ENCODE measurements at places on chromosomes 12 and 14. TPM values are rescaled to one million over a fixed set of nuclear protein-coding genes. Genes with fewer than 3 reads are reported as not detected.

The SERPINA3 gene
- not detected for total RNA-seq

- no peak for DNase-seq
These were observed 9.9 kb downstream of the DYRK2 start for GRCh38 chr12:67658486-67658885.

GRCh38 chr12:96036765-96037455, 1.5 kb upstream of the LTA4H start:
- DNase-seq: no peak

DNA sequence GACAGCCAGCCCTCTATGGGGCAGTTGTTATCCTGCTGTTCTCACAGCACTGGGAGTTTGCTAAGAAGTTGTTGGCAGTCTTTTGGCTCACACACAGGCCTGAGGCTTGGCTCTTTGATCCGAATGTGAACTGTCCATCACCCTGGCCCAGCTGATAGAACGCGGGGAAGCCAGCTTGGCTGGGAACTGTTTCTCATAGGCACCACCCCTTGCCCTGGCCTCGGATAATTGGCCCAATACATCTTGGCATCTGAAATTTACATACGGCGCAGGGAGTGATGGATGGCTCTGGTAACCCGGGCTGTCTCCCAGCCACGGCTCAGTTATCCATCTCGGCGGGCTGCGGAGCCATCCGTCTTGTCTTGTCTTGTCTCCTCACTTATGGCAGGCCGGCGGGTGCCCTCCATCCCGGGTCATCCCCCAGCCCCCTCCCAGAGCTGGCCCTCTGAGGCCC, 164.1 kb downstream of the PHETA1 start:
- no peak for DNase-seq

- DNase-seq: no peak
These were observed 54.3 kb downstream of the LTBP2 start for GRCh38 chr14:74557691-74558090.

The HDAC7 gene
- 453 TPM for total RNA-seq

GRCh38 chr14:33551963-33552362, 398.9 kb downstream of the EGLN3 start:
- DNase-seq: no peak

The TGM1 gene
- total RNA-seq: 4.8 TPM

The GDF3 gene
- total RNA-seq: not detected

DNA sequence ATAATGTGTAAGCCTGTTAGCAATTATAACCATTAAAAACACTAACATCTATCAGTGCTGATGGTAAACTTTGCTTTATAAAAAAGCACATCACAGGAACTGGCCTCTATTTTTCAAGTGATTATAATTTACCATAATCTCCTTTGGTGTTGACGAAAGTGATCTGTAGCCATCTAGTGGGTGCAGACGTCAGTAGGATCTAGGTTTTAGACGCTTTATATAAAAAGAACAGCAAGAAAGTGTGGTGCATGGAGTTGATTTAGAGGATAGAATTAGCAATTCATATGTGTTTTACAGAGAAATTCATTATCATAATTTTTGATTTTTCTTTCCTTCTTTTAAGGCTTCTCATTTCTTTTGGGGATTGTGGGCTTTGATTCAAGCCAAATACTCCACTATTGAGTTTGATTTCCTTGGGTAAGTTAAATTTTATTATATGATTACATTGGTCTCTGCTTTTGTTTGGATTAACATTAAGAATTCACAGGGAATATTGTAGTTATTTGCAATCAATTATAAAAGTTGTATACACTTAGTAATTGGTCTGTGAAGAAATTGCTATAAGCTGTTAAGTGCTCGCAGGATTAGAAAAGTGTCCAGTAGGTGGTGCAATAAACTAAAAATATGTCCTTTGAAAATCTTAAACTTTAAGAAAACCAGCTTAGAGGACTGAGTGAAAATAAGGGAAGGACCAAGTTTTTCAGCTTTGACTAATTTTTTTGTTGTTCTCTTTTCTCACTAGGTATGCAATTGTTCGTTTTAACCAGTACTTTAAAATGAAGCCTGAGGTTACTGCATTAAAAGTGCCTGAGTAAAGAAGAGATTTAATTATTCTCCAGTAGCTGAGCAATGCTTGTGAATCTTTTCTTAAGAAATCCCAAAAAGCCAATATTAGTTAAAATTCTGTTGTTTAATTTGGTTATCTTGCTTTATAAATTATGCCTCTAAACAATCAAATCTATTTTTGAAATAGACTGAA, 59.5 kb downstream of the ETNK1 start:
- no peak for DNase-seq

DNA sequence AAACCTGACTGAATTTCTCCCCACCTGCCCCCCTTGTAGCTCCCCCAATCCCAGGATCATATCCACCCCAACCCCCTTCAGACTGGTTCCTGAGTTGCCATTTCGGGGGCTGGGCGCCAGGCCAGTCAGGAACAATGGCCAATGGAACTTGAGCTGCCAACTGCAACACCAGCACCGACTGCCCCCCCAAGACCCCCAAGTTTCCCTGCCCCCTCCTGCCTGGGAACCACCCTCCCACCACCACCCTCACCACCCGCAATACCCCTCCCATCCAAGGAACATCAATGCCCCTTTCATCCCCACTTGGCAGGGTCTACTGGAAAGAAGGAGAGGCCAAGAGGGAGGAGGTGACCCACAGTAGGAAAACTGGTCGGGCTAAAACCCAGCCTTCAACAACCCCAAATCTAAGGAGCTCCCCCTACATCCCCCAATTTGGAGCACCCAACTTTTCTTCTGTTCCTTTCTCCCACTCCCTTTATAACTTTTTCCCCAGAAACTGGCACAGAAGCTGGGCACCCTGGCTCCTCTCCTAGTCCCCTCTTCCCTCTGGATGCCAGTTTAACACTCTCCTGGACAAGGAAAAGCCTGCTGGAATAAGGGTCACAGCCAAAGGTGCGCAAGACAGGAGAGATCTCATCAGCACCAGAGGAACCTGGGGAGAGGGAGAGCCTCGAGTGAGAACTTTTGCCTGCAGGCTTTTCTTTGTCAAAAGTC, 1.6 kb upstream of the NDRG2 start:
- DNase-seq: no peak

- DNase-seq: peak; percentile 35
These were observed 16.4 kb downstream of the ACVRL1 start for GRCh38 chr12:51923506-51924365.

DNA sequence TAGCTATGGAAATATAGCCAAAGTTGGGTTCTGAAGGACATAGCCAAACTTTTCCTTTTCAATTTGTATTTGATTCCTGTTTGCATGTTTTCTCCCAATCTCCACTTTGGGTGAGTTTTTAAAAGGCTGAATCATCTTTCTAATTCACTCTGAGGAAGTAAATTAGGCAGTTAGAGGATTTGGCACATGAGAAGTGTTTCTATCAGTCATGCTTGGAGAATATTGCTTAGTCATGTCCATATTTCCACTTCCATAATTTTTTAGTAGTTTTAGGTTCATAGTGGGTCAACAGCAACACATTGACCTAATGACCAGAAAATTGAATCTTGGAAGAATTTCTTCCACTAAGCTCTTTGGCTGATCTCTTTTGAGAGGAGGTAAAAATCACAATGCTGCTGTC, 21.8 kb downstream of the IRAK3 start:
- DNase-seq: no peak

The KSR2 gene
- 0.08 TPM for total RNA-seq

GRCh38 chr12:40011775-40012129, 94.1 kb downstream of the SLC2A13 start:
- no peak for DNase-seq

- no peak for DNase-seq
These were observed 5.0 kb downstream of the RERG start for GRCh38 chr12:15216036-15216889.

The ANAPC7 gene
- total RNA-seq: 72.0 TPM

GRCh38 chr12:127479256-127479655, 787.7 kb upstream of the TMEM132C start:
- DNase-seq: no peak

GRCh38 chr12:121578230-121579189, 2.3 kb downstream of the KDM2B start:
- no peak for DNase-seq

GRCh38 chr12:75345531-75345930, 11.1 kb downstream of the GLIPR1L1 start:
- no peak for DNase-seq

The HOXC12 gene
- total RNA-seq: not detected

- DNase-seq: no peak
These were observed 1154.7 kb upstream of the FLRT2 start for GRCh38 chr14:84375235-84375634.

DNA sequence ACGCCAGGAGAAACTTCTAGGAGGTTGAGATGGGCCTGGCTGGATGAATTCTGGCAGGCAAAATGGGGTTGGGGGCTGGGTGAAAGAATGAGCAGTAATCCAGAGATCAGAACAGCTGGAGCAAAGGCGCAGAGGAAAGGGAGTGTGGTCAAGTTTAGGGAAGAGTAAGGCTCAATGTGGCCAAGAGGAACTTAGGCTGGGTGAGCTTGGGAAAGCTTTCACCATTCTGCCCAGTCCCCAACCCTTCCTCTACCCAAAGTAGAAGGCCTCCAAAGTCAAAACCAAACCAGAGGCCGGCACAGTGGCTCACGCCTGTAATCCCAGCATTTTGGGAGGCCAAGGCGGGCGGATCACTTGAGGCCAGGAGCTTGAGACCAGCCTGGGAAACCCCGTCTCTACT, 10.2 kb upstream of the RABGGTA start:
- DNase-seq: no peak

The SAMD15 gene
- 0.29 TPM for total RNA-seq

The GPR135 gene
- total RNA-seq: 1.6 TPM

- DNase-seq: no peak
These were observed 44.7 kb upstream of the RERG start for GRCh38 chr12:15265875-15266274.

DNA sequence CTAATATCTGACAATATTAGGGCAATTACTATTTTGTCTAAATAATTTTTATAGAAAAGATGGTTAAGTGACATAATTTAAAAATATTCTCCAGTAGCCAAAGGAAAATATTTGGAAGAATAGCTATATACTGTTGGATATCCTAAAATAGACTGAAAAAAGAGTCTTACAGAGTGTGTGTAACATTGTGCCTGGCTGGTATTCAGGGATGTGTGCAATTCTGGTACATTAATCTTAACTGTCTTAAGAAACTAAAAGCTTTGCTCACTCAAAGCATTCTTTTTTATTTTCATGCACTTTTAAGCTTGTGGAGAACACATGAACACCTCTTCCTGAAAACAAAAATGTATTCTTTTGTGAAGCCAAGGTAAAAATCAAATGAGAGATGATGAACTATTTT, 10.1 kb upstream of the NR2C1 start:
- no peak for DNase-seq

- DNase-seq: no peak
These were observed 5.8 kb upstream of the PUS1 start for GRCh38 chr12:131923260-131923659.

- no peak for DNase-seq
These were observed 167.7 kb downstream of the DYRK2 start for GRCh38 chr12:67816269-67816668.

The PUS1 gene
- 100.0 TPM for total RNA-seq

DNA sequence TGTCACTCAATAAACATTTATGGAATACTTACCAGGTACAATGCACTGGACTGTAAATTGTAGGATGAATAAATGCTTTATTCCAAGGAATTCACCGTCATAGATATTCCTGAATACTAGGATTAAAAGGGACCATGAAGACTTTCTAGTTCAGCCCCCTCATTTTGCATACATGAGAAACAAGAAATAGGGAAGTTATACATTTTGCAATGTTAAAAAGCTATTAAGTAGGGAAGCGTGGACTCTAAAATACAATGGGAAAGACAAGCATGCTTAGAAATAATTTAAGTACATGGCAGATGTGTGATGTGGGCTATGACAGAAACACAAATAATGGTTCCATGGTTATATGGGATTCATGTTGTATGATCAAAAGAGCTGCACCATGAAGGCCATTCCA, 89.4 kb upstream of the SYT10 start:
- no peak for DNase-seq

DNA sequence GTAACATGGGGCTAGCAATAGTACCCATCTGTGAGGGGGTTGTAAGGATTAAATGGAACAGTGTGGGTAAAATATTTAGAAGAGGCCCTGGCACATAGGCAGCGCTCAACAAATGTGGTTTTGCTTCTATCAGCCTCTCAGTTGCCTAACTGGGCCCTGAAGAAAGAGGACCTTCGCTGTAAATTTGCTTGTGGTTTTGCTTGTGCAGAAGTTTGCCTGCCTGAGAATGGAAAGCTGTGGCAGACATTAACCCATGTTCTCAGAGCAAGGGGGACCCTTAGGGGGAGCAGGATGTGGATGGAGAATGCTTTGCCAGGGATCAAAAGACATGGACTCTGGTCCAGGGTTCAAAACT, 160.1 kb downstream of the BRMS1L start:
- no peak for DNase-seq

GRCh38 chr14:66610154-66610563, 102.2 kb downstream of the GPHN start:
- no peak for DNase-seq

DNA sequence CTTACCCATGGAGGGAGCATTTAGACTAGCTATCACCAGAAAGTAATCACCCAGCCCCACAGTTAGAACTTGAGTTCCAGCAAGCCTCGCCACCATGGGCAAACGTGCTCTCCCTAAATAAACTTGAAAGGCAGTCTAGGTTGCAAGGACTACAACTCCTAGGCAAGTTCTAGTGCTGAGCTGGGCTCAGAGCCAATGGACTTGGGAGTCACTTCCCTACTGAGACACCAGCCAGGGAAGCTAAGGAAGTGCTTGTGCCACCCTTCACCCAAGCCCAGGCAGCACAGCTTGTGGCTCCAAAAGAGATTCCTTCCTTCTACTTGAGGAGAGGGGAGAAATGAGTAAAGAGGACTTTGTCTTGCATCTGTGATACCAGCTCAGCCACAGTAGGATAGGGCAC, 57.9 kb downstream of the SLCO1A2 start:
- no peak for DNase-seq

- no peak for DNase-seq
These were observed 22.3 kb upstream of the SSPN start for GRCh38 chr12:26172946-26173552.

The FOXG1 gene
- total RNA-seq: not detected

DNA sequence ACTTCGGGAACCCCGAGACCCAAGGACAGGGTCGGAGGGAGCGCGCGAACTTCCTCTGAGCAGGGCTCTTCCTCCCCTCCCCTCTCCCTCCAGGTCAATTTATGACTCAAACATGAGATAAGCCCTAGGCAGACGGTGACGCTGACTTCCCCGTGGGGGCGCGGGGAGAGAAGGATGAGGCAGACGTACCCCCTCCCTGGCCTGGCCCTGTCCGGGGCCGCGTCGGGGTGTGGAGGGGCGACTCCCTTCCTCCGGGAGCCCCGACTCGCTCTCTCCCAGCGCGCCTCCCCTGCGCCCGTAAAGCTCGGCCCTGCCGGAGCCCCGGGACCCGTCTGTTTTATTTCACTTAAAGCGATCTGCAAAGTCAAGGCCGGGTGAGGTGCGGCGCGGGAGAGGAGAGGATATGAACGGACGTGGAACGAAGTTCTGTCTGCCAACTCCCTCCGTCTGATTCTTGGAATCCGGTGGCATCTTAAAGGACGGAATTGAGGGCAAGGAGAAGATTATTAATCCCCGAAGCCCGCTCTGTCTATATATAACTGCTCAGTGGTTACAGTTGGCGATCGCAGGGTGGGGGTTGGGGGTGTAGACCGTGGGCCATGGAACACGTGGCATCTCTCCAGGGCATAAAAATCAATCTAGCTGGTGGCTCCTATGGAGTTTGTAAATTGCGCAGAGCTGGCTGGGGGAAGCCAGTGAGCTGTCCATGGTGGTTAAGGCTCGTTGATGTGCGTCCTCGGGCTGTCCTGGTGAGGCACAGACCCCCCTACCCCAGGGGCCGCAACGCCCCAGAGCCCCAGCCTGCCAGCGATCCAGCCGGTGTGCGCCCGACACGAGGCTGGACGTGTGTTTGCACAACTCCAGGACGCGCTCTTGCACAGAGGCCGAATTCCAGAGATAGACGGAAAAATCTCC, 2.9 kb upstream of the PTHLH start:
- DNase-seq: no peak
